NCI-H345 (cell line): ENCODE measurements at places on chromosomes 5 and 9.
A peak's percentile ranks its signal among the peaks of the same experiment; 100 is the strongest.

DNA sequence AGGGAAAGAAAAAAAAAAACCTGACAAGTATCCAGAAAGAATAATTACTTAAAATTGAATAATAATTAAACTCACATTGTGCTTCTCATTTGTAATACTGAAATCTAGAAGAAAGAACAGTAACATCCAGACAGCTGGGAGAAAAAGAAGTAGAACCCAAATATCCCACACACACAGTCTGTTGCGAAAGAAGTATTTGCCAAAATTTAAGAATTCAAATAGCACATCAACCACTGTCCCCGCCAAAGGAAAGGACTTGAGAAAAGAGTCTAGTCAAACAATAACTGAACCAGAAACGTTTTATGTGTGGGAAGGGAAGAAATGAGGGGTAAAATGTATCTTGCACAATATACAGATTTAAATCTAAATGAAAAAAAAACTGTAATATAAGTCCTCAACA, 202.8 kb downstream of the MLLT3 start:
- DNase-seq, result no peak

GRCh38 chr9:69535911-69536310, 136.3 kb downstream of the APBA1 start:
- no peak for DNase-seq

DNA sequence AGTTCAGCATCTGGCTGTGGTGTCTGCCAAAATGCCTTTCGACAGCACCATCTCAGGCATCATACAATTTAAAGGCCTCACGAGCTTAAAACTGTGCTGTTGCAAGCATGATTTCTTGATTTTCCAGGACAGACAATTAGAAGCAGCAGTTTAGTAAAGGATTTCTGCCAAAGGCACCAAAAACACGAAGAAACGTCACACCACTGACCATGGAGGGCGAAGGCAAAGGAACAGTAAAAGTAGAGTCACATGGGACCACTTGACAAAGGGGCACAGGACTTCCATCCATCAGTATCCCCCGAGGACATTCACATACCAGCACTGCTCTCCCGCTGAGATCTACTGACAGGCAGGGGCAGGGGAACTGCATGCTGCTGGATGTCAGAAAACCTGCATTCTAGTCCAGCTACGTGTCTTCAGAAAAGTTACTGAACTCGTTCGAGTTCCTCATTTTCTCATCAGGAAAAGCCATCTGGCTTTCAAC, 70.4 kb upstream of the FBXW11 start:
- no peak for DNase-seq

DNA sequence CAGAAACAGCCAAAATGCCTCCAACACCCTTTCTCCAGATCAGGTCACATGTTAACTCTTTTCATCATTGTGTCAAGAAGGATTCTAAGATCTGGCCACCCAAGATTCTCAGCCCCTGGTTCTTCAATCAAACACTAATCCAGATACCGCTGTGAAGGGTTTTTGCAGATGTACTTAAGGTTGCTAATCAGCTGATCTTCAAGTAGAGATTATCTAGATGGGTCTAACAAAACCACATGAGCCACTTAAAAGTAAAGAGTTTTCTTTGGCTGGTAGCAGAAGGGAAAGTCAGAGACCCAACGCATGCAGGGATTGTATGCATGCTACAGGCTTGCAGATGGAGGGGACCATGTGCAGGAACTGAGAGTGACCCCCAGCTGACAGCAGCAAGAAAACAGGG, 267.9 kb downstream of the CDK5RAP2 start:
- DNase-seq, result no peak

GRCh38 chr9:8825585-8826147, 1026.1 kb upstream of the DMAC1 start:
- no peak for DNase-seq

DNA sequence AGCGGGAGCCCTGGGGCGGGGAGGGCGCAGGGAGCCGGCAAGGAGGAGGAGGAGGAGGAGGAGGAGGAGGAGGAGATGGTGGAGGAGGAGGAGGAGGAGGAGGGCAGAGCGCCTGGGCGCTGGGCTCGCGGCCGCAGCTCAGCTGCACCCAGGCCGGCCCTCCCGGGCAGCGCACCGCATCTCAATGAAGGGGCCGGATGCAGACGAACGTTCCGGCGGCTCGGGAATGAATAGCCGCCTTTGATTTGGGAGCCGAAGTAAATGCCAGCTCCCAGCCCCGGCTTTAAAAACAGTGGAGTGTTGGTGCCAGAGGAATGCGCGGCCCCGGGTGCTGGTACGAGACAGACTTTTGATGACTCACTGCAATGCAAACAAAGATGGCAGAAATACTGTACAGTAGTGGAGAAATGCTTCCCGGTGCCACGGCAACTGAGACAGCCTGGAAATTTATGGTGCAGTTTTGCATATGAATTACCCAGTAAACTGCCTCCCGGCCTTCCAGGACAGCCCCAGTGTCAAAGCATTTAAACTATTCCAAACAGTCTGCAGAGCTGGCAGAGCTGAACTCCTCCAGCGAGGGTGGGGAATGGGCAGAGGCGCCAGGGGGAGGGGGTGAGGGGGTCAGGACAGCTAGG, 43.1 kb downstream of the NACC2 start:
- peak; percentile 89 for DNase-seq

GRCh38 chr5:6190838-6191237, 187.5 kb downstream of the MED10 start:
- peak; percentile 24 for DNase-seq

DNA sequence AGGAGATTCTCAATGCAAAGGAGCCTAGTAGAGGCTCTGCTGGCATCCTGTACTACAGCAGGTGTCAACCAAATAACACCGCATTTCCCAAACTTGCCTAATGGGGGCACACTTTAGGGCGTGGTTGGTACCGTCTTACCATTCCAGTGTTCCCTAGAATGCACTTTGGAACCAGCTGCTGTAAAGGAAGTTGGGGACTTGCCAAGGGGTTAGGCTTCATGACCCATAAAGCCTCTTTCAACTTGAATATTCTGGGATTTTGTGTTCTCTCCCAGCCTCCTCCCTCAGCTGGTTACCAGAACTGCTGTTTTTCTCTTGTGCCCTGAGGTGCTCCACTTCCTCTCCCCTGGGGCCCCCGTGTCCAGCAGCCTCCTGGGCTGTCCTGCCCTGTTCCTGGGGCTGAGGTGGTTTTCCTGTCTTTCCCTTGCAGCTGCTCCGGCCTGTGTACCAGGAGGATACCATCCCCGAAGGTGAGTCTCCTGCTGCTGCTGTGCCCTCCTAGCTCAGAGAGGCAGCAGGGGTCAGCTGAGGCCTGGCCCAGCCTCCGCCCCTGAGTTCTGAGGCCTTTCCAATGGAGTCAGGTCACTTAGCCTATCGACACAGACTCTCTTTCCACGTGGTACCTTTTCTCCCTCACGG, 44.7 kb downstream of the RGS3 start:
- no peak for DNase-seq
